ENCODE measurements at places on chromosomes 1 and 21. TPM values are rescaled to one million over a fixed set of nuclear protein-coding genes. Genes with fewer than 3 reads are reported as not detected.

KRTAP19-3 gene
- total RNA-seq, result not detected

CFAP107 gene
- total RNA-seq, result not detected

FCRL5 gene
- total RNA-seq, result not detected

RAB3B gene
- 0.05 TPM for total RNA-seq

MRAP gene
- not detected for total RNA-seq

STK40 gene
- 48.7 TPM for total RNA-seq

AMIGO1 gene
- 1.9 TPM for total RNA-seq

BTBD19 gene
- total RNA-seq, result 9.7 TPM

DNAJC16 gene
- total RNA-seq, result 20.6 TPM

WDR47 gene
- 9.8 TPM for total RNA-seq

CNIH3 gene
- 1.2 TPM for total RNA-seq

RAB42 gene
- 0.14 TPM for total RNA-seq

CAMSAP2 gene
- 0.18 TPM for total RNA-seq

METTL18 gene
- 14.1 TPM for total RNA-seq

KRTAP19-1 gene
- not detected for total RNA-seq

PRAMEF20 gene
- not detected for total RNA-seq

SPRR2A gene
- not detected for total RNA-seq

PRAMEF2 gene
- not detected for total RNA-seq

CHD5 gene
- total RNA-seq, result 5.3 TPM

PLD5 gene
- not detected for total RNA-seq

GPR37L1 gene
- total RNA-seq, result not detected

PRELP gene
- total RNA-seq, result not detected

PGLYRP4 gene
- total RNA-seq, result not detected

C1QB gene
- total RNA-seq, result not detected

BATF3 gene
- 35.3 TPM for total RNA-seq

TNN gene
- not detected for total RNA-seq
